ENCODE measurements at places on chromosomes 1 and 21.
A peak's percentile ranks its signal among the peaks of the same experiment; 100 is the strongest.

DNA sequence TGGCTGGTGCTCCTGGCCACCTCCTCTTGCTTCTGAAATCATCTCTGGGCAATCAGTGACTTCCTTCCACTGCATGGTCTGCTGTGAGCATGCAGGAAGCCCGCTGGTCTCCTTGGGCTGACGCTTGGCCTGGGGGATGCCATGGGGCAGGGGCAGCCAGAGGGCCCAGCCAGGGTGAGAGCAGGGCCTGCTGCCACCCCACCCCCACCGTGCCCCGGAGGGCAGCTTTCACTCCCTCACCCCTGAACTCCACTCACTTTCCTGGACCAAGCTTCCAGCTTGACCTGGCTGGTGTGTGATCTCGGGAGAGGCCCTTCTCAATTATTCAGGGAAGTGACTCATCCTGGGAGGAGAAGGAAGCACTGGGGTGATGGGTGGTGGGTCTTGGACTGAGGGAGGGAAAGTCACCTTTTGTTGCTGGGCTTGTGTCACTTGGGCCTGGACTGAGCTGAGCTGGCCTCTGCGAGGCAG lies 270.2 kb upstream of the CSF3R start:
- DNase-seq = no peak

- DNase-seq = no peak
Measured at GRCh38 chr1:180412583-180412982, 89.8 kb downstream of the ACBD6 start.

DNA sequence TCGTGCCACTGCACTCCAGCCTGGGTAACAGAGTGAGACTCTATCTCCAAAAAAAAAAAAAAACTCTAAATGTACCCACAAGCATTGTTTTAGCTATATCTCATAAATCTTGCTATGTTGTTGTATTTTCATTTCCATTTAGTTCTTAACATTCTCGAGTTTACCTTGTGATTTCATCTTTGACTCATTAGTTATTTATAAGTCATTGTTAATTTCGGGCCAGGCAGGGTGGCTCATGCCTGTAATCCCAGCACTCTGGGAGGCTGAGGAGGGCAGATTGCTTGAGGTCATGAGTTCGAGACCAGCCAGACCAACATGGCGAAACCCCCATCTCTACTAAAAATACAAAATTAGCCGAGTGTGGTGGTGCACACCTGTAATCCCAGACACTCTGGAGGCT lies 11.7 kb downstream of the HES2 start:
- DNase-seq = no peak

GRCh38 chr1:170410401-170411166 lies 121.4 kb upstream of the GORAB start:
- DNase-seq = no peak

- peak; percentile 64 for DNase-seq
Measured at GRCh38 chr1:165828103-165828668, 772 bp downstream of the UCK2 start.

DNA sequence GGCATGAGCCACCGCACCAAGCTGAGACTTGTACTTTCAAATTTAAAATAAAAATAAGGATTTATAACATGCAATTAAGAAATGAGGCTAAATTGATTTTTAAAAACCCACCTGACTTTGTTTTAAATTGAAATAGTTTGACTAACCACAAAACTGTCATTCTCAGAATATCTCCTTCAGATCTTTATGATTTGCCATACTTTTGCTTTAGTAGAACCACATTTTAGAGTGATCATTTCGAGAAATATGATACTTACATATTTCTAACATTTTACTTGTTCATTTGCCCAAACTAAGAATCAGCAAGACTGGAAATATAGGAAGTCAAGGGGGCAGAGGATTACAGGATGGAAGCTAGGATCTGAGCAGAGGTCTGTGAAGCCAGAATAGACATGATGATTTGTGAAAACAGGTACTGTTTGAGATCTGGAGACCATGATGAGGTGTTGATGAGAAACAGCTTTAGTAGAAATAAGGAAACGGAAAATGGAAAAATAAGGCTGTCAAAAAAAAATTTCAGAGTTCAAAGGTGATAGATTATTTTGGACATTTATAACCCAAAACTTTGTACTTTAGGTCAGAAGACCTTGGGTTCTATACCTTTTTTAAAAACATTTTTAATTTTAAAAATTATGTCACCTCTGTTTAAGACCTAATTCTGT lies 44.8 kb downstream of the GIPC2 start:
- DNase-seq = no peak

DNA sequence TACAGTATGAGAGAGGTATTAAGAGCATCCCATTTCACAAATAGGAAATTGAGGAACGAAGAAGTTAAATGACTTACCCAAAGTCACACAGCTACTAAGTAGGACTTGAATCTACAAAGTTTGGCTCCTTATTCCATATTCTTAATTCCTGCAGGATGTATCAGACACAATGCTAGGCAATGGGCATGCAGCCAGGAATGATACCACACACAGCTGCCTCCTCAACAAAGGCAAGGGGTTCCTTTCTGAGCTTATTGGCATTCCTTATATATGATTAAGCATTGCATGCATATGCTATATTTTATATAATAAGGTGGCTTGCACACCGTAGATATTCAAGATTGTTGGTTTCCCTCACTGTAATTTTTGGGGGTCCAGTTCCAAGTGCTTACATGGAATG lies 34.2 kb upstream of the JUN start:
- DNase-seq = no peak

GRCh38 chr1:180213401-180214170 lies 16.5 kb upstream of the LHX4 start:
- peak; percentile 83 for DNase-seq

DNA sequence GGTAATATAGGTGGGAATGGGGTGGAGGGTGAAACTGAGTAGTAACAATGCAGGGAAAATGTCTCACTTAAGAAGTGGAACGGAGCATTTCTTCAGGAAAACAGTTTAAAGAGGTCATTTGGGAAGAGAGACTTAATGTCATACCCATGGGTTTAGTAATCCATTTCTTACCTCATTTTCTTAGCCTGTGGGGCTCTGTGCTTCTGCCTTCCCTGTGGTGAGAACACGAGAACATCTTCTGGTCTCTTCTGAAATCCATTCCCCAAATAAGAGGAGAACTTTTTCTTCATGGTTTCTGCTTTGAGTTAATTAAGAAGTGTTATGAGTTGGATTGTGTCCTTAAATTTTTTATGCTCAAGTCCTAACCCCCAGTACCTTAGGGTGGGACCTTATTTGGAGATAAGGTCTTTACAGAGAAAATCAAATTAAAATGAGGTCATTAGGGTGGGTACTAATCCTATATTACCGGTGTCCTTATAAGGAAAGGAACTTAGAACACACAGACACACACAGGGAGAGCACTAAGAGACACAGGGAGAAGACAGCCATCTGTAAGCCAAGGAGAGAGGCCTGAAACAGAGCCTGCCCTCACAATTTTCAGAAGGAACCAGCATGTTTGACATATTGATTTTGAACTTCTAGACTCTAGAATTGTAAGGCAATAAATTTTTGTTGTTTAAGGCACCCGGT lies 5.4 kb downstream of the CCDC190 start:
- no peak for DNase-seq

DNA sequence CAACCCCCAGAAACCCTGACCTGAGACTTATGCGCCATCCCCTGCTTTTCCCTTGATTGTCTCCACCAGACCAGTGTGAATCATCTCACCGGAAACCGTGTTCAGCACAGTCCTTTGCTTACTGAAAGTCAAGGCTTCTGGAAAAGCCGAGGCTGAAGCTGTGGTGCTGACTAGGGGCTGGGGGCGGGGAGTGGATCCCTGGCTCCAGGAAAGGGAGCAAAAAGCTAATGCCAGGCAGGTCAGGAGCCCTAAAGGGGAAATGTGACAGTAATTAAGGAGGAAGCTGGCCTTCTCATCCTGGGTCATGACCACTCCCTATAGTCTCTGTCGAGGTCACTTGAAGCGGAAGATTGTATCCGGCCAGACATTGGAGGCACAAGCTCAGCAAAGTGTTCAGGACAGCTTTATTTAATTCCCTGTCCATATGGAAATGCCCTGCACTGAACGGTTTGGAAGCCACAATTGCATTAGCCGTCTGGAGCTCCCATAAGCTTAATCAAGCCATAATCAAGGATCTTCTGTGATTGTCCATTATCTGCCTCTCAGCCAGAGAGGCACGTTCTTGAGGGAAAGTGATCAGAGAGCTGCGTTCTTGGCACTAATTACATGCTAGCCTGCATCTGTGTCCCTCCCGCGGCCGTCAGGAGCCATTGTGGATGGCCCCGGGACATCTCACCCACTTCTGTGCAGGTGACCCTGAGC lies 403.6 kb downstream of the RRAGC start:
- no peak for DNase-seq

DNA sequence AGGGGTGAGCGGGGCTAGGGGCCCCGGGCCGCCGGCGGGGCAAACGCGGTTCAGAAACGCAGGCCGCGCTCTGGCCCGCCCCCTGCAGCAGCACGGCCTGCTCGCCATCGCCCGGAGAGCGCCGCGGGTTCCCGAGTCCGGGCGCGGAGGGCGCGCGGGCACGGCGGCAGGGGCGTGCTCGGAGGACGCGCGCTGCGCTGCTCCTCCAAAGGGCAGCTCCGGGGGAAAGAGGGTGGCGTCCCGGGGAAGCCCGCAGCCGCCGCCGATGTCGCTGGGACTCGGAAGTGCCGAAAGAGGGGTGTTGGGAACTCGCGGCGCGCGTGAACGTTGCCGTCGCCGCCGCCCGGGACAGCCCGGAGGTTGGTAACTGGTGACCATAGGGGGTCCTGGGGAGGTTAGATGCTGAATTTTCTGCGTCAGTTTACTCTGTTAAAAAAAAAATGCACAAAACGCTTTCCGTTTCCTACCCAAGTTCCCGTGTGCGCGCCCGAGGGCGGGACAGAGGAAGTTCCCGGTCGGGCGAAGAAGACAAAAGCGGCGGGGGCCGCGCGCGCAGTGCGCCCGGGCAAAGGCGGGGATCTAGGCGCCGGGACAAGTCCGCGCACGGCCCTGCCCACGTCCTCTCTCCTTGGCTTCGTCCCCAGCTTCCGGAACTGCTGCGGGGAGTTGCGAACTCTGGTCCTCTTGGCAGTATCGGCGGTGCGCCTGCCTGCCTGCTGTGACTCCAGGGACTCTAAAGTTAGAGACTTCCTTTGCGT lies at the start of gene HHAT:
Gene HHAT, plus strand, starts transcription at position 157 of the 758 bp plus-strand sequence. CDS start 20,074 bp downstream, outside the sequence.
- DNase-seq = peak; percentile 82

DNA sequence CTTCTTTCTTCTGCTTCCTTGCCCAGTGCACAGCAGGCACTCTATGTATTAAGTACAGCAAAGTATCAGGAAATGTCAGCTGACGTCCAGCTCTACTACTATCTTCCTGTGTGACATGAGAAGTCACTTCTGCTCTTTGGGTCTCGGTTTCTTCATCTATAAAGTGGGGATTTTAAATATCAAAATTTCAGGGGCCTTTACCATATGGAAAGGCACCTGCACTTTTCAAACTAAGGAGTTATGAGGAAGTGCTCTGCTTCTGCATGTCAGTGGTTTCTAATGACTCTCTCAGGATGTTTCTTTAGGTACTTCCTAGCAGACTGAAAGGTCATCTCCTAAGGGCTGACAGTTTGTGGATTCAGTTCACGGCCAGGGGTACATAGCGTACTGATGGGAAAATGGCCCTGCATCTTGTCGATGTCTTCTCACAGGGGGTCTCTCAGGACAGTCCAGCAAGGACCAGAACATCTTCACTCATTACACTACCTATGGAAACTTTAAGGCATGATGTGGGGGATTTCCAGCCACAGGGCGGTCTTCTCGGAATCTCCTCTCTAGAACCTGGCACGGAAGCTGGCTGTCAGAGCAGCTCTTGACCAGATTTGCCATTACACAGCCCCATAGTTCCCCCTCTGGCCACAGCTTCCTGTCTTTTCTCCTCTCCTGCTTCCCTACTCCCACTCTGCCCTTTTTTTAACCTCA lies 42.0 kb upstream of the MTF1 start:
- no peak for DNase-seq

DNA sequence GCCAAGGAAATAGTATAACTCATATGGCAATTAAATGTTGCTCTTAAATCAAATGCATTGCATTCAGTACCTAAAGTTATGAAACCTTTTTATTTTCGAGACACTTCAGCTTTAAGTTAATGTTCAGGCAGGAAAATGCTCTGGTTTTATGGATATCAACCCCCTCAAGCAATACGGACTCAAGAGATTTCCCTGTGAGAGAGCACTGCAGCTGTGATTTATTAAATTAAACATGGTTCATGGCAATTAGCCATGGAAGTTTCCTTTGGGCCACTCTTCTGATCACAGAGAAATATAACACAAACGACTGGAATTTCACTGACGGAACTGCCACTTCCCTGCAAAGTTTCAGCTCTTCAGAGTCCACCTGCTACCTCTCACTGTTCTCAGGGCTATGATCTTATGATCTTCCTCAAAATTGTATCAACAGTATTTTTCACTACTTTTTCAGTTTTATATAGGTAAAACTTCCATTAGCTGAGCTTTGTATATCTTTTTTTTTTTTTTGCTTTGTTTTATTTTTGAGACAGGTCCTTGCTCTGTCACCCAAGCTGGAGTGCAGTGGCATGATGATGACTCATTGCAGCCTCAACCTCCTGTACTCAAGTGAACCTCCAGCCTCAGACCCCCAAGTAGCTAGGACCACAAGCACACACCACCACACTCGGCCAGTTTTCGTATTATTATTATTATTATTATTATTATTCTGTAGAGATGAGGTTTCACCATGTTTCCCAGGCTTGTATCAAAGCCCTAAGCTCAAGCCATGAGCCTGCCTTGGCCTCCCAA lies 923.1 kb upstream of the TMPRSS15 start:
- DNase-seq = no peak

GRCh38 chr1:94660994-94661393 lies 119.4 kb upstream of the F3 start:
- no peak for DNase-seq

- no peak for DNase-seq
Measured at GRCh38 chr1:155396874-155397476, 76.3 kb downstream of the RUSC1 start.

- no peak for DNase-seq
Measured at GRCh38 chr1:201636097-201636496, 97.2 kb downstream of the NAV1 start.

GRCh38 chr1:19046972-19047731 lies 90.7 kb upstream of the IFFO2 start:
- DNase-seq = no peak

GRCh38 chr1:62057641-62058290 lies 136.9 kb upstream of the L1TD1 start:
- no peak for DNase-seq

- DNase-seq = peak; percentile 46
Measured at GRCh38 chr1:34500451-34500850, 254.4 kb upstream of the GJB5 start.

GRCh38 chr1:111354584-111354983 lies 63.9 kb downstream of the CHIA start:
- peak; percentile 43 for DNase-seq

GRCh38 chr1:89198491-89199072 lies at the start of gene GBP4:
TSS of gene GBP4 (minus strand) at chr1:89198942. CDS start at chr1:89198834, 108 bp downstream.
- DNase-seq = peak; percentile 68
